ENCODE measurements at places on chromosomes 4 and X.

DNA sequence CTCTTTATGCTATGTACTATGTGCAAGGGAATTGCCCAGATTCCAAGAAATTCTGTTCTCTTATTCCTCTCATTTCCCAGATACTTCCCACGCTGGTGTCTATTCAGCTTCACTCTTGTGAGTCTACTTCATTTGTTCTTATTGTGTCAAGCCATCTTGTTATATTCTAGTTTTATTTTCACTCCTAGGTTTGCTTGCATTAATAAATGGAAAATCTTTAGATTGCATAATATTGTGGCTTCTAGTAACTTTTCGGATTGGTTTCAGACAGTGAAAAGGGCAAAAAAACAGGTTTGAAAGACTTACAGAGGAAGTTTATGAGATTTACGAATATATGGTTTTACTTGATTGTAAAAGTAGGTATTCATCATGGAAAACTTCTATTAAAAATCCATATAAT lies 128.4 kb downstream of the BTC start:
- no peak for DNase-seq

DNA sequence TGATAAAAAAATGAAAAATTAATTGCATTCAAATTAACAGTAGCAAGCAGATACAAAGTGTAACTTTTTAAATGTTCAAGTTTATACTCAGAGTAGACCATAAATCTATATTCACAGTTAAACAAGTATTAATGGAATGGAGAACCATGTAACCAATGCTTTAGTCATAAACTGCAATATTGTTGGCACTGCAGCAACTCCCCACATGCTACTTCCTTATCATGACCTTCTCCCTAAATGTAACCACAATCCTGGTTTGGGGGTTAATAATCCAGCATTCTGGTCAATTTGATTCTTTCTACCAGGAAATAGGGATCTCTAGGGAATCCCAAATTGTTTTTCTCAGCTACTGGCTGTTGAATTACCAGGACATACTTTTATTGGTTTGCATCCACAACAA lies 223.9 kb upstream of the DCAF8L1 start:
- no peak for DNase-seq

GRCh38 chr4:3687538-3687937 lies 78.6 kb upstream of the ADRA2C start:
- no peak for DNase-seq

DNA sequence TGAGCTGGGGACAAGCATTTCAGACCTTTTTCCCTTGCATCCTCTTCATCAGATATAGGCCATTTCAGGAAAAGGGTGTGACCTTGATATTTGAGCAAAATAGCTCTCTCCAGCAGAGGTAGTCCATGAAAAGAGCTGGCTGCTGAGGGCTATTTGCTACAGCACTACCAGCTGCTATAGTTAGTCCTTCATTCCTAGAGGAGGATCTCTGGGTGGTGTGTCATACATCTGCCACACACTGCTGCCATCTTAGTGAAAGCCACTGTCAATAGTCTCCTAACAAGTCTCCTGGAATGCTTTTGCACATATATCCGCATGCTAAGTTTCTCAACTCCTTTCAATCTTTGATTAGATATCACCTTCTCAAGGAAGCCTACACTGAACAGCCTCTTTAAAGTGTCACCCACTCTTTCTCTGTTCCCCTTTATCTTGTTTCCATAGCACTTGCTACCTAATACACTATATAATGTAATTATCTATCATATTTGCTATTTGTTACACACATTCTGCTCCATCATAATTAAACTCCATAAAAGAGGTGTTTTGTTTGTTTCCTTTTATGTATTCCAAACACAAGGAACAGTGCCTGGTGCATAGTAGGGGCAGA lies 131.9 kb downstream of the TBC1D19 start:
- DNase-seq, result no peak

DNA sequence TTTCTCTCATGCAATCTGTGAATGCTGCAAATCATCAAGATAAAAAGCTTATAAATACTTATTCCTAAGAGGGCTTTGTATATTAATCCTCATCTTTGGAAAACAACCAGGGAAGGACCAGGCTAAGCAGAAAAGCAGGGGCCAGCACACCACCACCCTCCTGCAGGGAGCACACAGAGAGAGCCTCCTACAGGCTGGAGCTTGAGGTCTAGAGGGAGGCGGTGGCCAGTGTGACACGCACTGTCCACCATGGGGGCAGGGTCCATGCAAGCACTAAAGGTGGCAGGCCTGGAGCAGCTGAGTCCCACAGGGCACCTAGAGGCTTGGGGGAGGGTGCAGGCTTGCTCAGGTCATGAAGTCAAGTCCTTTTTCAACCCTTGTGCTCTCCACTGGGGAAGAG lies 236.9 kb downstream of the TACR3 start:
- no peak for DNase-seq

DNA sequence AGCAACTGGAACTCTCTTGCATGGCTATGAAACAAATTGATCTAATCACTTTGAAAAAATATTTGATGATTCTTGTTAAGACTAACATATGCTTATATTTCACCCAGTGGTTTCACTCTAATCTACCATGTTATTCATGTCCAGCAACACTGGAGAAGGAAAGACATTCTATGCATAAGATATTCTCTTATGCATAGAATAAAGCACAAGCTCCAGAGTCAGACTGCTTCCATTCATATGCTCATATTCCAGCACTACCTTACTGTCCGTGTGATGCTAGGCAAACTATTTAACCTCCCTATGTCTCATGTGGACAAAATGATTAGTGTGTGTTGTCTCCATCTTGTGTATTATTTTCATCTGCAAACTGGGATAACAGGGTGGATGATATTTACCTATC lies 124.1 kb downstream of the RNF150 start:
- DNase-seq, result no peak

DNA sequence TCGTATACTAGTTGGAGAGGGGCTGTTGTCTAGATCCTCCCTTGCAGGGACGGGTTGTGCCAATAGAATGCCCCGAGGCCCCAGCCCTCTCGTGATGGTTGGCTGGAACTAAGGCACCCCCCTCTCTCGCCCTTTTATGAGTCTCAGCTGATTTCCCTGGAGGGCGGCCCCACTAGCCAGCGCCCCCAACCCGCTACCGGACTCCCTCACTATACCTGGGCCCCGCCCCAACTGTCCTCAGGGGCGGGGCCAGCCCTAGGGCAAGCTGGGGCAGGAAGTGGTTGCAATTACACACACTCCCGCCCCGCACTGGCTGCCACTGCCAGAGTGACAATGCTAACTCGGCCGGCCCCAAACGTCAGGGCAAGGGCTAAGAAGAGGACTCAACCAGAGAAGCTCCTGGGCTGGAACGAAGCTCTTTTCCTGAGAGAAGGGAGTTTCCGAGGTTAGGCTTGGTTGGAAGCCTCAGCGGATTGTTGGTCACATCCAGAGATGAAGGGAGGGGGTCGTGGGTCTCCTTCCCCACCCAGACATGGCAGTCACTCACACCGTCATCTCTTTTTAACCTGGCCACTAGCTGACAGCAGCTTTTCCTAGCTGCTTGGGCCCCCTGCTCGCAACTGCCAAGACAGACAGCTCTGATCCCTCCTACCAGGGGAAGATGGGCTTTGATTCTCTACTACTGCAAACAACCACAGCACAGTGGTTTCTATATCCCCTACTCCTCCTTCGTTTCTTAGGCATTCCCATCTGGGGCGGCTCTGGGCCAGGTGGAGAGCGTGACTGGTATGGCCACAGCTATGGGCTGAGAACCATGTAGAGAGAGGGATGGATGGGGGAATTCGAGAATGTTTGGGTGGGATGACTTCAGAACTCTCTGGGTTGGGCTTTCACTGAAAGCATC lies 21.0 kb upstream of the BCORL1 start:
- peak; percentile 79 for DNase-seq
